Activated CD4-positive, alpha-beta T cell treated with anti-CD3 and anti-CD28 coated beads for 4 hours (primary cell): ENCODE measurements at places on chromosomes 16 and 17.

DNA sequence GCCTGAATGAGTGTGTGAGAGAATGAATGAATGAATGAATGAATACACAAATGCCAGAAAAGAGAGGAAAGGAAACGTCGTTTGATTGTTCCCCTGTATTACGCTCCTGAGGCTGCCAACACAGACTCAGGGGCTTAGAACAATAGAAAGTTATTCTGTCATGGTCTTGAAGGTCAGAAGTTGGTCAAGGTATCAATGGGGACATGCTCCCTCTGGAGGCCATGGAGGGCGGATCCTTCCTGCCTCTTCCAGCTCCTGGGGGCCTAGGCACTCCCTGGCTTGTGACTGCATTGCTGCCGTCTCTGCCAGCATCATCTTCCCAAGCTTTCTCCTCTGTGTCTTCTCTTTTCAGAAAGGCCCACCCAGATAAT is 1.5 kb upstream of the SLC38A8 start:
- DNase-seq, result no peak

DNA sequence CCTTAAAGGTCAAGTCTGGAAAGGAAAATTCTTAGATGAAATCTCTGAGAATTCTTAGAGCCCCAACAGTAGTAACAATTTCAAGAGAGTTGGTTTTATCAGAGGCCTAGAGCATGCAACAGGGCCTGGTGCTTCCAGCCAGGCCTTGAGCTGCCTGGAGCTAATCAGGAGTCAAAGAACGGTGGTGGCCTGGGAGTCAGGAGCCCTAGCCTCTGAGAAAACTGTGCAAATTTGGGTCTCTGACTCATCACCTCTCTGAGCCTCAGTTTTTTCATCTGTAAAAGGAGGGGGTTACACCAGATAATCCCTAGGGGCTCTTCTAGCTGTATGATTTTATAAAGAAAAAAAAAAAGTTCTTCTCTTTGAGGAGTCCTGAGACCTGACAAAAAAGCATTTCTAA is 227.3 kb upstream of the RPL38 start:
- no peak for DNase-seq

DNA sequence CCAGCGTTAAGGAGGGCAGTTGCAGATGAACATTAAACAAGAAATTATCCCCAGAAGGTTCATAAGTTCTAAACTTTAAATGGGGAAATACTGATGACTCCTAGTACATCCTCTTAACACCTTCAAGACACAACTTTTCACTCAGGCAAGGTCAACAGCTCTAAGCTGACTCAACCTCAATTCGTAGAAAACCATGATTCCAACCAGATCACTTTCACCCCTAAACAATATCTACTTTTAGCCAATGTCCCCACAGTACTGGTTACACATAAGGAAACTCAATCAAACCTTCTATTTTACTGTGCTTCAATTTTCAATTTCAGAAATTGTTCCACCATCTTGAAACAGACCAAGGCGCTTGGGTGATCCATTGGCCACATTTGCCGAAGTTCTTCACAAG is 2.3 kb downstream of the CDYL2 start:
- no peak for DNase-seq

GRCh38 chr16:21656795-21657768 is 4.7 kb upstream of the IGSF6 start:
- peak; percentile 27 for DNase-seq

- no peak for DNase-seq
These were observed 524.4 kb upstream of the CDH5 start for GRCh38 chr16:65842067-65842466.

DNA sequence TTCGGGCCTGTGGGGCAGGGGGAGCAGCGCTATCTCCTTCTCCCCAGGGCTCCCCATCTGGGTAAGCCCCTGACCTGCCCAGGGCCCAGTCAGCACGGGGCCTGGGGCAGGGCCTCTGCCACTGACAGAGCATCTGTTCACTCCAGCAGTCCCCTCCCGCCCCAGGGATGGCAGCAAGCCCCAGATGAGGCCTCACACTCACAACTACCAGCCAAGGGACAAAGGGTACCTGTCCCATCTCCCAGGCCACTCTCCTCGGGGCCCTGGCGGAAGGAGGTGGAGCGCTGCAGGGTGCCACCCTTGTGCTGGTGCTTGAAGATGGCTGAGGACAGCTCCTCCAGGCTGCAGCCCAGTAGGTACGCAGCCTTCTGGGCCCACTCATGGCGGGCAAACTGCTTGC is 64.8 kb downstream of the MYO18A start:
- no peak for DNase-seq

DNA sequence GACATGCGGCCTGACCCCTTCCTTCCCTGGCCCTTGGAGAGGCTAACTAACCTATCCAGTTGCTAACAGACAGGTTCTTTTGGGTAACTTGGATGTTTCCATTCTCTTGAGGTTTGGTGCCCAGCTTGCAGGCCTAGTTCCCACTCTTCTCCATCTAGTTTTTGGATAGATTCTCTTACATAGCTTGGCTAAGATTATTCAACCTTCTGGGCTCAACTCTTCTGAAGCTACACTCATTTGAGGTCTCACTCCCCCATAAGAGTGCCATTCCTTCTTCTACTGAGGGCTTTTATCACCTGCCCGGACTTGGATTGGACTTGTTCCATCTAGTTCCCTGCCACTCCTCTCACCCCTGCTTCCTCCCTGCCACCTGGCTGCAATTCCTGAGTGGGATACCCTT is 44.1 kb upstream of the MARCHF10 start:
- DNase-seq, result no peak

- DNase-seq, result no peak
These were observed 15.3 kb upstream of the UBE2I start for GRCh38 chr16:1293921-1294656.

DNA sequence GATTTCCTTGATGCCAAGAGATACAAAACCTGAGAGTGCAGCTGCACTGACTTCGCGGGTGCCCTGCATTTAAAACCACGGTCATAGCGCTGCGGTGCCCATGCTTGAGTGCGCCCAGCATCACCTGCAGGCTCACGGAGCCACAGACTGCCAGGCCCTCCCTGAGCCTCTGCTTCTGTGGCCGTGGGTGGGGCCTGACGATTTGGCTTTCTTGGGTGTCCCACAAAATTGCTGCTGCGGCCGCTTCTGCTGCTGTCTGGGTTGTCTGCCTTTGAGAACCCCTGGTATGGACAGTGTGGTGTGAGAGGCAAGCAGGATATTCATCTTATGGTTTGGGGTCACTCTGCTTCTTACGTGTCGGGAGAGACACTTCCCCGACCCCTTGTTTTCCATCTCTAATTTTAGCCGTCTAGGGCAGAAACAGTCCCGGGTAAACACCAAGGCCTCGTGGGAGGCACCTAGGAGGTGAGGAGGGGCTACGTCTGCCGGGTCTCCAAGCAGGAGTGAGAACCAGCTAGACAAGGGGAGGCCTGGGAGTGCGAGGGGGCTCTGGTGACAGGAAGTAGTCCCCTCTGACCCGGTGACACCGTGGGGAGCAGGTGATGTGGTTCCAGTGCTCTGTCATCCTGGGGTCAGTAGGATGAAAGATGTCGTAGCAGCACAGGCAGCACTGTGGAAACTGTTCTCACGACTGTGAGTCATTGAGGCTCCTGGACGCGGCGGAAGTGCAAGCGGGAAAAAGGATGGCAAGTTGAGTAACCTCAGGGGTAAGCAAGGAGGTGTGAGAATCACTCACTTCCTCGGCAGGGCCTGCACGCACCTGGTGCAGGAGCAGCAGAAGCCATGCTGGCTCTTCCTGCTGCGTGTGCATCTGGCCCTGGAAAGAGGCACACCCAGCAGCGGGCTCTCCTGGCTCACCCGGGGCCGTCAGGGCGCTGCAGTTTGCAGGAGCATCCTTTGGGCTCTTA is 176.3 kb downstream of the RPTOR start:
- peak; percentile 73 for DNase-seq

DNA sequence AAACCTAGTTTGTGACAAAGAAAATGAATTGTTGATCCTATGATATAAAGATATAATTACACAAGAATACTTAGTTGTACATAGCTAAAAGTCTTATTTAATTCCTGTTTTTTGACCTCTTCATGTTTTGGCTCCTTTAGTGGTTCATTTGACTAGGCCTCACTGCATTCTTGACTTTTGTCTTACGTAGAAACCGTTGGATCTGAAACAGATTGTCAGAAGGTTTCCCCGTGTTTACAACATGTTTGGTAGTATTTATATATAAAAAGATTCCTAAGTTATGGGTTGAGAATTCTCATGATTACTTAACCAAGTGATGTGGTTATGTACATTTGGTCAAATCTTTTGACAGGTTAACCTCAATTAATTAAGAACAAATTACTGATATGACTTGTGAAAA is 162.8 kb downstream of the BCAS3 start:
- DNase-seq, result no peak

- DNase-seq, result no peak
These were observed 48.9 kb upstream of the MRPS23 start for GRCh38 chr17:57898487-57899311.

DNA sequence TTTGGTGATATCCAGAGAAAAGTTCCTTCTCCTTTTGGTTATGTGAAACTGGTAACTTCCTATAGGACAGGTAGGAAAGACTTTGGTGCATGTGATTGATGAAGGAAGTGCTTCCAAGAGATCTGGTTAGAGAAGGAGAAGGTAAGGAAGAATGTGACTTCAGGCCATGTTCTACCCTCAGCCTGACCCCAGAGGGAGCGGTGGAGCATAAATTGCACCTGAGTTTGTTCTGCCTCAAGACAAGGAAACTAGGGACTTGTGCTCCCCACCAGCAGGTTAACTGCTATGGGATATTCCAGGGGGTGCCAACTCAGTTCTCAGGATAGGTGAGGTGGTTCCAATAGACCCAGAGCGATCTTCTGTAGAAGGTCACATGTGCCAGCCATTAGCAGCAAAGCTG is 299.3 kb upstream of the XYLT1 start:
- DNase-seq, result no peak

DNA sequence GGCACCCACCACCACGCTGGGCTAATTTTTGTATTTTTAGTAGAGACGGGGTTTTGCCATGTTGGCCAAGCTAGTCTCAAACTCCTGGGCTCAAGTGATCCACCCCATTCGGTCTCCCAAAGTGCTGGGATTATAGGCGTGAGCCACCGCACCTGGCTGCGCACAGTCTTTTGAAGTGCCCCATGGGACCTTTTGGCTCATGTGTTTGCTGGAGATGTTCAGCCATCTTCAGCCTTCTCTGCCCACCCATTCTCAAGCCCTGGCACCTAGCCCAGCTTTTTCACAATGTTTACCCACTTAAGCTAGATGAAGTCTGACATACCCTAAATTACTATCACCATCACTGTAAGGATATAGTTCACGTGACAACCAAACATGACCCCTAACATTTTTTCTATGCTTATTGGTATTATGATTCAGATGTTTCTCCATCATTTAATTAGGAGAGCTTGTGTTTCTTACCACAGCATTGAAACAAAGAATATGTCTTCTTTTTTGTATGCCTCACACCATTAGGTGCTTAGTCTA is 32.3 kb downstream of the PECAM1 start:
- no peak for DNase-seq

GRCh38 chr17:73888862-73889261 is 244.6 kb upstream of the SDK2 start:
- no peak for DNase-seq

DNA sequence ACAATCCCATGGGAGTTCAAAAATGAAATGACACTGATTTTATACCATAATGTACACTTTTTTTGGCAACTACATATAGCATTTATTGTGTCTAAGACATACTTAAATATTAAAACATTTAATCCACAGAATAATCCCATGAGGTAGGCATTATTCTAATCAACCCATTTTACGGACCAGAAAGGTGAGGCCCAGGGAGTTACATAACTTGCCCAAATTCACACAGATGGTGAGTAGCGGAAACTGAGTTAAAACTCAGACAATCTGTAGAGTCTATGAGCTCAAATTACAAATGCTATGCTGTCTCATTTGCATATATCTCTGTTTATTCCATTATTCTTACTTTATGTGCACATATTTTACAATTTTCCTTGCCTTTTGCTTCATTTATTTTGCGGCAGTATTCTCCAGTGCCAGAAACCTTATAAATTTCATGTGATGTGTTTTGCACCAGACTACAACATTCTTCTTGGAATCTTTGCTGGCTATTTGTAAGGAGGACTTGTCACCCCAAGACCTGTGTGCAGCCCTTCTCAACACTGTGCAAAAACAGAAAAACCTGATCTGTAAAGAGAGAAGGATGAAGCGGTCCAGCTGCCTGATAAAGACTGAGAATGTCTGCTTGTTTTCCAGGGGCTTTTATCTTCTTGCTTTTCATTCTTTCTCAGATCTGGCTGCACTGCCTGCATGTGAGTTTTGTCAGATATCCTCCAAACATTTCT is 2.3 kb upstream of the ABCA9 start:
- no peak for DNase-seq

- DNase-seq, result no peak
These were observed 1.8 kb downstream of the ALKBH5 start for GRCh38 chr17:18185391-18185790.

GRCh38 chr17:14474591-14474990 is 173.7 kb downstream of the HS3ST3B1 start:
- DNase-seq, result no peak

DNA sequence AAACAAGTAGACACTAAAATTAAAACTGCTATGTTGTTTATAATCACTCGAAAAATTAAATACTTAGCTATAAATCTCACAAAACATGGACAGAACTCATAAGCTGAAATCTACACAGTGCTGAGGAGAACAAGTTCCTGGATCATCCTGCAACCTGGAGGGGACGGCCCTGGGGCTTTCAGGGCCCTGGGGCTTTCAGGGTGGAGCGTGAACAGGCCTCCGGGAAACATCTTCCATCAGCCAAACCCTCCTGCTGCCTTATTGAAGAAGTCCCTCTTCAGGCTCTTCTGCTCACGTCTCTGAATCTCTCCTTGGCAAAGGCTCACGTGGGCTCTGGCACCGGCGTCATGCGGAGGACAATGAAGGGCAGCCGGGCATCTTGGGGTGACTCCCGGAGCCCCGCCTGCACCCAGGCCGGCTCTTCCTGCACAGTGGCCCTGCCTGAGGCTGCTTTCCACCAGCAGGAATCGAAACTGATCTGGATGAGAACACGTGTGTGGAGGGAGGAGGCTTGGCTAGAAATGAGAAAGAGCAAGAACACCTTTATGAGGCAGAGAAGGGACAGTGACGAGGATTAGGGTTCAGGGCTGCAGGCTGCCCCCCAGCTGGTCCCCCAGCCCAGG is 127.3 kb downstream of the CDRT15L2 start:
- no peak for DNase-seq

DNA sequence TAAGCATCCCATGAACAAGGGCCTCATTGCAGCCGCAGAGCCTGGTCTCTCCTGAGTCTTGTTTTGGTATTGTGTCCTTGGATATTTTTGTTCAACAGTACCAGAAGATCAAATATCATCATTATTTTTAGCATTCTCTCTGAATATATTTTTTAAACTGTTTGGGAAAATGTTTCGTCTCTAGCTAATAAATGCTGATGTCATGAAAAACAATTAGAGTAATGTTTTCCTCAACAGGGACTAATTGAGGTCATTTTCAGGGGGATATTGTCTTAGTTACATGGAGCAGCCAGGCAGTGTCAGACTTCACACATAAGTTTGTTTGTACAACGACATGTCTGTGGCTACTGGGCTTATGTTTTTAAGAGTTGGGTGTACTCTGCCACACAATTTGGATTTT is 805.3 kb upstream of the SOX9 start:
- no peak for DNase-seq

- DNase-seq, result no peak
These were observed 38.9 kb downstream of the LMF1 start for GRCh38 chr16:931626-932500.
